ENCODE measurements at places on chromosomes 4 and X.

GRCh38 chrX:154737136-154737535 lies 13.7 kb downstream of the GAB3 start:
- no peak for DNase-seq

DNA sequence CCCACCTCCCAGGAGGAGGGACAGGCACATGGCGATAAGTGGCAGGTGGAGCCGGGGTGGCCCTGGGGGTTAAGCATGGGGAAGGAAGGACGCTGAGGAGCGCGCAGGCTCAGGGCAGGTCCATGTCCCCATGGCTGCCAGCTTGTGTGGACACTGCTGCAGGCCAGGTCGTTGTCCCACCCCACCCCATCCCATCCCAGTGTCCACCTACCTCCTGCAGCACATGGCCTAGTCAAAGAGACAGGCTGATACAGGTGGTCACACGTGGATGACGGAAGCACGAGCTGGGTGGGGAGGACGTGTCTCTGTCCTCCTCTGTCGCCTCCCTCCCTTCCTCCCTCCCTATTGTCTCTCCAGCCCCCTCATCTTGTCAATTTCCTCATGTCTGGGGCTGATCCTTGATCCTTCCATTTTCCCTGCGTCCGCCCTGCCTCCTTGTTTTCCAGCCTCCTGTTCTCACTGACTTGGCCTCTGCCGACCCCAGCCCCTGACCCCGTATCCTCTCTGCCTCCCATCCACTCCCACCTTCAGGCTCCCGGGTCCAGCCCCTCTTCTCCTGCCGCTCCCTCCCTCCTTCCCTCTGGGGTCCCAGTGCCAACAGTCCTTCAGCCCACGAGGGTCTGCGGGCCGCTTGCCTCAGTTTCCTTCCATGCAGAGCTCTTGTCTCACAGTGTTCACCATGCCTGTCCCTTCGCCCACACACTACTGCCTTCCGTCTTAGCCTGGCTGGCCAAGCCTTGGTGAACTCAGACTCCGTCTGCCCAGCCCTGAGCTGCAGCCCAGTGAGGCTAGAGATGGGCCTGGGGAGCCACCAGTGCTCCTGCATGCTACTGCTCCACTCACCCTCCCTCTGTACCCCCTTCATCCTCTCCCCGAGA lies 15.5 kb upstream of the ADD1 start:
- no peak for DNase-seq

GRCh38 chrX:154990496-154990895 lies 32.0 kb downstream of the F8 start:
- no peak for DNase-seq

DNA sequence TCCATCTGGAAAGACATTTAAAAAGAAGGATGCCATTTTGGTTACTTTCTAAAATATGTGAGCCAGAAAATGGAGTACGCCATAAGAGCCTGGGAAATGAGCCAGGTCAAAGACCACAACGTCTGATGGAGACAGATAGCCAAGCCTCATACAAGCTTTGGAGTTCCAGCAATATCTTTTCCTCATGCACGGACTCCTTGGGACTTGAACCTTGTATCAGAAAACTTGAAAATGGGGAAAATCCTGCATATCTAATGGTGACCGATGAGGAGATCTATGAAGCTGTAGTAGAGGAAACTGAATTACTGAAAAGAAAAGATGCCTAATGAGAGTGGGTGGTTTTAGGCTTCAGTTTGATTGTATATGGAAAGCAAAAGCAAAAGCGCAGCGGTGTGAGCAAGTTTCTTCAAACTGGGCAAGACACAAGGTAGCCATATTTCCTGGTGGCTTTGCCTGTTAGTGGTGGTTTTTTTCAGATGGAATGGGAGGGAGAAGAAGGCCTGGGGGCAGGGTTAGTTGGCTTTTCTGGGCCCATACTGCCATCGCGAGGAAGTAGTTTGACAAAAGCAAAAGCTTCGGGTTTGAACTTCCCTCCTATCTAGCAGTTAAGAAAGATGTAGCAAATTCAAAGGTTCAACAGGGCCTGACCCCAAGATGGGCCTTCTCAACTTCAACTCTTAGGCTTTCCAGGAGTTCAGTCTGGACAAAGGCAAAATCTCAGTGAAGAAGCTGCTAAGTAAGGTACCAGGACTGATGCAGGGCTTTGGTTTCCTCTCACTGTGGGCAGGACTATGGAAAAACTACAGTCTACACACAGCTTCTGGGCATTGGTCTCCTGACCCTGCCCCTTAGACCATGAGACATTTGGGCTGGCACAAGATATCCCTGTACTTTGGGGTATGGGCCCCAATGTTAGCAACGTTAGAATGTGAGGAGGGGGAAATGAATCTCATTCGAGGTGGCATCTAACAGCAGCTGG lies 210.0 kb upstream of the STK26 start:
- peak; percentile 62 for DNase-seq

DNA sequence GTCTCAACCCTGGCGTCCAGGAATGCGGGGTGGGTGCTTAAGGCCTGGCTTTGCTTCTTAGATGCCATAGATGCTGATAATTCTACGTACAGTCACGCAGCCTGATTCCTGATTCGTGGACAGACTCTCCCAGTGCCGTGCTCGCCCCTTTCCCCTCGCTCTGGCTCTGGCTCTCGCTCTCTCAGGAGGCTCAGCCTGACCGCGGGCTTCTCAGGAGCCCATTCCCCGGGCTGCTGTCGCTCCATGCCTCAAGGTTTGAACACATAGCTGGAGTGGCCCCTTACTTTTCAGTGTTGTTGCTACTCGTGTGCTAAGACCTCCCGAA lies 59.2 kb upstream of the ZC4H2 start:
- no peak for DNase-seq

DNA sequence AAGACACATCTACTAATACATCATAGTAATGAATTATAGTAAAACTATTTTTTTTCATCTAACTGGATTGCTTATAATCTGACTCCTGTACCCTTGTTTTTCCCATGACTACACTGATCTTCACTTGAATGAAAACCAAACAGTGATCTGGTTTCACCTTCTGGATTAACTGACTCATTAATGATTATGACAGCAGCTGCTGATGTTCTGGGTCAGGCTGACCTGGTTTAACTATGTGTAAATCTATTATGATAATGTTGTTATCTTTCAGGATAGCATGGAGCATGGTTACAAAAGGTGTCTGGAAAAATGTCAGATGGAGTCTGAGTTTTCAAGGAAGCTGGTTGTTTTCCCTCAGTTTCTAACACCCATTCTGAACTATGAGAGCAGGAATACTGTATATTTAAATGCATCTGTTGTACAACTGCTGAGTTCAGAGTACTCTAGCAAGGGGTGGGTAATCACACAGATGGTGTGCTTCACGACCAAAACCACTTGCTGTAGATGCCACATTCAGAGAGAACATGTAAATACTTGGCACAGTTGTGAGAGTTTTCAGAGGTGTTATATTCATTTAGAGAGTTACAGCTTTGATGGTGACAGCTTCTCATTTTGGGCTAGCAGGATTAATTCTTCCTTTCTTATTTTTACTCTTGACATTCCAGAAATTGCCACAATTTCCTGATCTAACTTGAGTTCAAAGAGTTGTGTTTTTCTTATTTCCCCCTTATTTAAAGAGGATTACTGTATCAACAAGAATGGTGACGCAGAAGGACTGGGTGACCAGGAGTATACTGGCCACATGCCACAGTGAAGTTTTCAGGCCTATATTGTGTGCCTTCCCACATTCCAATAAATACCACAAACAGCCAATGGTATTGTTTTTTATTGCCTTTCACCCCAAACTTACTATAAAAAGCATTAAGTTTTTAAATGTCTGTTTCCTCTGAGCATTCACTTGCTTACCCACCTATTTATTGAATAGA lies 249.7 kb upstream of the TET2 start:
- DNase-seq: no peak

GRCh38 chr4:39295784-39296183 lies 70.4 kb downstream of the RFC1 start:
- DNase-seq: no peak

DNA sequence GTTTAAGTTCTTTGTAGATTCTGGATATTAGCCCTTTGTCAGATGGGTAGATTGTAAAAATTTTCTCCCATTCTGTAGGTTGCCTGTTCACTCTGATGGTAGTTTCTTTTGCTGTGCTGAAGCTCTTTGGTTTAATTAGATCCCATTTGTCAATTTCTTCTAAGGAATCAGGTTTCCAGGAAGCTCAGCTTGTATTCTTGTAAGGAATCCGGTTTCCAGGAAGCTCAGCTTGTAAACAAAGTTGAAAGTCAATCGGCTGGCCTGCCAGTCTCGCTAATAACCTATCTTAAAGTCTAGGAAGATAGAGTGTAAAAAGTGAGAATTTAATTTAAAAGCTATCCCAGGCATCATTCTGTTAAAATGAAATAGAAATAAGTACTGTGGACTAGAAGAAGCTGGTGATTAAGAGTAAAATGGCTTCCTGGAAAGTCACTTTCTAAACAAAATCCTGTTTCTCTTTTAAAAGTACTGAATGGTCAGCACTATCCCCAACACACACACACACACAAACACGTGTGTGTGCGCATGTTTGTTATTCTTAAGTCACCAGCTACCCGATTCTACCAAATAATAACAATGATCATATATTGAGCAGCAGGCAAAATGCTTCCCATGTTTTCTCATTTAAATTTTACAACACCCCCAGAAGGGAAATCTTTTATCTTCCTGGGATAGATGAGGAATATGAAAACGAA lies 171.7 kb downstream of the PAPSS1 start:
- no peak for DNase-seq

GRCh38 chrX:78314561-78314960 lies 12.8 kb downstream of the CYSLTR1 start:
- no peak for DNase-seq

DNA sequence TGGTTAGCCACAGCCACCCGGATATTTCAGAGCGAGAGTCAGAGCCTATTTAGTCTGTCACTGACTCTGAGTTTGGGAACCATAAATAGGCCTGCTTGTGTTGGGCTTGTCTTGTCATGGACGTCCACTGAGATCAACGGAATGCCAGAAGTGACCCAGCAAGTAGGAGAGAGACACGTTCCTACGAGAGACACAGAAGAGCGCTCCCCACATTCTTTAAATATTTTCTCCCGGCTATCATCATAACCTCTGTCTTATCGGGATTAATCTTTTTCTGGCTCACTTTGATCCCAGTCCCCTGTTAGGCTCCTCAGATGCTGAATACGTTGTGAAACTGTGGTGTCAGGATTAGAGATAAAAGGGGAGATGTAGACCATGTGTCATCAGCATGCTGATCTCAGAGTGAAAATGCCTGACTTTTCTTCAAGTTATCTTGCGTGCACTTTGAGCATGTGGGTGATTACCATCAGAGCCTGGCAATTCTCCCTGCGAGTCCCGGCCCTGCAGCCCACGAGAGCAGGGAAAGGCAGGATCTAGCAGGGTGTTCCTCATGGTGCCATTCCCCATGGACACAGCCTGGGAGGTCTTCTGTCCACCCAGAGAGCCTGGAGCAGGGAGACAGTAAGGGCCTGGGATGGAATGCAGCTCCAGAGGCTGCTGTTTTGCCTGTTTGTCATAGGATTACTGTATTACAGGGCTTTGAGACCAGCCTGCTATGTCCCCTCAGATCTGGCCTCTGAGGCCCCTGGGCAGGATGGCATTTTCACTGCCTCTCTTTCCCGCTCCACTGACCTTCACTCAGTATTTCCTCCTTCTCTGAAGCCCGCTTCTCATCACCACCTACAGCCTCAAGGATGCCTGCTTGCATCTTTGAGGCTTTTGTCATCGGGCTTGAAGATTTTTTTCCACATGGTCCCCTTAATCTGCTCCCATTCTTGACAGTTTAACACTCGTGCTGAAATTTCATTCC lies 2.8 kb upstream of the TENM3 start:
- DNase-seq: no peak

- no peak for DNase-seq
These were observed 19.9 kb downstream of the TSC22D3 start for GRCh38 chrX:107755721-107756120.
